ENCODE measurements at places on chromosomes 7 and 10. TPM values are rescaled to one million over a fixed set of nuclear protein-coding genes. Genes with fewer than 3 reads are reported as not detected.

GRCh38 chr7:93765475-93765874 is 125.1 kb downstream of the TFPI2 start:
- no peak for DNase-seq

- no peak for DNase-seq
These were observed 44.6 kb downstream of the PHTF2 start for GRCh38 chr7:77843194-77843593.

DNA sequence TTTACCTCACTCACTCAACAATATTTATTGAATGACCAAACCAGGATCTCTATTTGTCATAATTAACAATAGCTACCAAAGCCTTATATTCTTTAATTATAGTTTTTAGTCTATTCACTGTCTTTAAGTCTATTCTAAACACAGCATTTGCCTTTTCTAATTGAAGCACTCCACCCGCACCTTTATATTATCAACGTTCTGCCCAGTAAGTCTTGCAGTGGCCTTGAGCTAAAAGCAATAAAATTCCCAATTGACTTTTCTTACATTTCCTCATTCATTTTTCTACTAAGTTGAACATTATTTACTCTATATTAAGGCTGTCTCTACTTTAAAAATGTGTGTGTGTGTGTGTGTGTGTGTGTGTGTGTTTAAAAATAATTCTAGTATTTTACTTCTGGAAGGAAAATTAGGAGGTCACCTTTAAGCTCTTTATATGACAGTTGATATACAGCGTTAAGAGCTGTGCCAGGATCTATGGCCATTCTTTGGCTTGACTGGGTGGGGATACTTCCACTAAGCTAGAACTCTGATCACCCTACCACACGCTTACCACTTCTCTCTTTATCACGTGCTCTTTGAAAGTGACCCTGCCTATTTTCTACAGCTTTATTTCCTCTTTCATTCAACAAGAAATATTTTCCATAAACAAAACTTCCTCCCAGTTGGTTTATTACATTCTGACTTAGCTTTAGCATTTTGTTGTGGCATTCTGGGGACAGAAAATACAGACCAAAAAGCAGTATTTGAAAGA is 8.8 kb downstream of the PAPSS2 start:
- no peak for DNase-seq

GRCh38 chr7:98602755-98603398 is 14.2 kb upstream of the NPTX2 start:
- no peak for DNase-seq

GRCh38 chr7:37212556-37212955 is 236.1 kb downstream of the ELMO1 start:
- no peak for DNase-seq

DNA sequence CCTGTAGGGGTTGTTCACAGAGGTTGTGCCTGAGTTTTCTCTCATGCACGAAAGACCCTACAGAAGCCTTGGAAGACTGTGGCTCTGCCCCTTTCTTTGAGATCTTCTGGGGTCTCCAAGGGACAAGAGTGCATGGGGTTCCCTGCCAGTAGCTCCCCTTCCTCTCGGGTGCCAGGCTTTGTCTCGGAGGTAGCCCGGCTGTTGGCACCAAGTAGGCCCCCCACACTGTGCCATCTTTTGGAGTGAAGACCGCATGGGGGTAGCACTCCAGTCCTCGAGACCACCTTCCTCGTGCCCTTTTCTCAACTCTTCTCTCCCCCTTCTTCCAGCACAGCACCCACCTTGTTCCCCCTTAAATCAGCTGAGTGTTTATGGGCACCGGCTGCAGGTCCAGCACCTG is 41.6 kb downstream of the OAT start:
- no peak for DNase-seq

GRCh38 chr7:154842591-154842990 is 160.3 kb downstream of the PAXIP1 start:
- DNase-seq: peak; percentile 37

DNA sequence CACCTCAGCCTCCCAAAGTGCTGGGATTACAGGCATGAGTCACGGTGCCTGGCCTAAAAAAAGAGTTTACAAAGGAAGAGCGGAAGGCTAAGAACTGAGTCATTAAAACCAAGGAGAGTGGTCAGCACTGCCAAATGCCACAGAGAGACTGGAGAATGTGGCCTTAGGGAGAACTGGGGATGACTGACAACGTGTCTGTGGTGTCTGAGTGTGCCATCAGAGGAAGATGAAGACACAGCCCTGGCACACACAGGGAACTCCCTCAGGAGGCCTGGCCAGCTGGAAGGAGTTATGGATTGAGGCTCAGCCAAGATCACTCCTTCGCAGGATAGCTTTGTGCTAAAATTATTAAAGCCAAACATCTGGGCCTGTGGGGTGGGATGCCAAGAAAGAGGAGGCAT is 3.9 kb upstream of the INA start:
- DNase-seq: peak; percentile 97

GRCh38 chr10:44366941-44367630 is 17.8 kb downstream of the CXCL12 start:
- DNase-seq: no peak

- no peak for DNase-seq
These were observed 142.5 kb upstream of the PPP2R2D start for GRCh38 chr10:131758062-131758938.

DNA sequence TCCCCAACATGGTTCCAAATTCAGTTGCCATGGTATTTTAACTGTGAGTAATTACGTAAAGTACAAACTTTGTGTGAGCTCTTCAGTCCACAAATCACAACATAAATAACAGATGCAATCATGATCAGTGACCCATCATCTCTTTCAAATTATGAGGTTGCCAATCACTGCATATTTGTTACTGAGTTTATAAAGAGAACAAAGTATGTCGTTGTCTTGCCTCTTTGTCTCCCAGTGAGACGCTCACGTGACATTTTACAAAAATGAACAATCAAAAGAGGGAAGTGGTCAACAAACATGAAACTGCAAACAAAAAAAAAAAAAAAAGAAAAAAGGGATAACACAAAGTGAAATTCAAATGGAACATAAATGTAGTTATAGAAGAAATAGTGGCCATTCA is 122.7 kb upstream of the PDSS1 start:
- no peak for DNase-seq

DNA sequence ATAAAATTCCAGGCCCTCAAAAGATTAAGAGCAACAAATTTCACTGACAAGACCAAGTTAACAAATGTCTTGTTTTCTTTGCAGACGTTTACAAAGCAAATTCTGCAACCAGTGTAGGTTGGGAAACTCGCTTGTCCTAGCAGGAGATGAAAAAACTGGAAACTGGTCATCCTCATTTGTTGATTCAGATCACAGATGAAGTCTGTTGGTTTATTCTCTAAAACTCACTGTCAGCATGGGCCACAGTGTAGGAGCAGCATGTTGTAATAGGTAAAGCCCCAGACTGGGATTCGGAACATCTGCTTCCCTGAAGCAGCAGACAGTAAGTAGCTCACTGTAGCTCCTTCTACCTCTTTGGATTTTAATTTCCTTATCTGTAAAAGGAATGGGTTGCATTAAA is 31.5 kb downstream of the PANK1 start:
- DNase-seq: no peak

GRCh38 chr7:18162657-18163056 is 135.0 kb upstream of the PRPS1L1 start:
- no peak for DNase-seq

- DNase-seq: no peak
These were observed 65.9 kb upstream of the A1CF start for GRCh38 chr10:50951365-50951764.

GRCh38 chr7:53209129-53209528 is 173.7 kb downstream of the POM121L12 start:
- DNase-seq: no peak

DNA sequence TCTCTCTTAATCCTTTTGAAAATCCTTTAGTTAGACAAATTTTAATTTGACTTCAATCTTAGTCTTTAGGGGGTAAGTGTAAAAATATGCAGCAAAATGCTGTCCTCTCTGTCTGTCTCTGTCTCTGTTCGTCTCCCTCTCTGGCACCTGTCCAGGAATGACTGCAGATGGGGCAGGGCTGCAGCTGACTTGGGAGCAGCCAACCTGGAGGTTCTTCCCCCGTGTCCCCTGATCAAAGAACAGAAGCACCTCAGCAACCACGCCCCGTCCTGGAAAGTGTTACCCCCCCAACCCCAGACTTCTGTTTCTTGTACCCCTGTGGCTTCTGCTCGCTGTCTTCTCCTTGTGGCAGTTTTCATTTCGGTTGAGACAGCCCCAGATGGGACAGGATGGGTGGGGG is 141.6 kb upstream of the NPS start:
- DNase-seq: no peak

GRCh38 chr7:80722616-80723195 is 84.3 kb downstream of the CD36 start:
- DNase-seq: peak; percentile 98

DNA sequence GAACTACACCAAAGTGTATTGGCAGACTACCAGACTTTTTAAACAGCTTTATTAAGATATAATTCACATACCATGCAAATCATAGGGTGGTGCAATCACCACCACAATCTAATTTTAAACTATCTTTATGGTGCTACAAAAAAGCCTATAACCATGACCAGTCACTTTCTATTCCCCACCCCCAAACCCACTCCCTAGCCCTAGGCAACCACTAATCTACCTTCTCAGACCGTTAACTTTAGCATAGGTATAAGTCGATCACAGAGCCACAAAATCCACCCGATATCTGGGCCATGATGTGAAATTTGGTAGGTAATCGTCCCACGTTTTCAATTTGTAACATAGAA is 536 bp upstream of the POM121 start:
- no peak for DNase-seq

Gene TLL2
- 0.18 TPM for total RNA-seq

Gene CPN1
- not detected for total RNA-seq

Gene PRSS1
- not detected for total RNA-seq

Gene SLC13A1
- total RNA-seq: not detected

Gene C10orf62
- total RNA-seq: not detected

Gene OR2A12
- not detected for total RNA-seq

Gene LUC7L2
- 67.4 TPM for total RNA-seq

Gene PYROXD2
- 9.4 TPM for total RNA-seq

Gene PALS2
- total RNA-seq: 15.3 TPM

Gene TAS2R4
- total RNA-seq: not detected
